ENCODE measurements at places on chromosomes 4 and X.

DNA sequence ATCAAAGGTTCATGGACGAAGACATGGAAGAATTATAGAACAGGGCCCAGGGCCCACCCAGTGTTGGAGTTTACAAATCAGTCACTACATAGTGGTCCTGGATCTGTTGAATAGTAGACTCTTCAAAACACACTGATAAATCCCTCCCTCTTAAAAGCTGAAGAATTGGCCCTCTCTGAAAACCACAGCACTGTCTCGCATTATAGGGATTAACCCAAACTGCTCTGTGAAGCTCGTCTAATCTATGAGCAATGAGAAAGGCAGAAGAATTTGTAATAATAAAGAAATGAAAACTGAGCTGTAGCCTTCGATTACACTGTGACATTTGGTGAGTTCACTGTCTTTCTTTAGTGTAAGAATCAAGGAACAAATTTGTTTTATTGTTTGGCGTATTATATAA is 92.5 kb upstream of the ZFP42 start:
- no peak for DNase-seq

- DNase-seq: no peak
Measured at GRCh38 chrX:111262086-111262485, 8.2 kb downstream of the CAPN6 start.

- DNase-seq: no peak
Measured at GRCh38 chr4:26531491-26532116, 41.3 kb upstream of the CCKAR start.

GRCh38 chrX:101357166-101357795 is 8.7 kb upstream of the TIMM8A start:
- DNase-seq: no peak

DNA sequence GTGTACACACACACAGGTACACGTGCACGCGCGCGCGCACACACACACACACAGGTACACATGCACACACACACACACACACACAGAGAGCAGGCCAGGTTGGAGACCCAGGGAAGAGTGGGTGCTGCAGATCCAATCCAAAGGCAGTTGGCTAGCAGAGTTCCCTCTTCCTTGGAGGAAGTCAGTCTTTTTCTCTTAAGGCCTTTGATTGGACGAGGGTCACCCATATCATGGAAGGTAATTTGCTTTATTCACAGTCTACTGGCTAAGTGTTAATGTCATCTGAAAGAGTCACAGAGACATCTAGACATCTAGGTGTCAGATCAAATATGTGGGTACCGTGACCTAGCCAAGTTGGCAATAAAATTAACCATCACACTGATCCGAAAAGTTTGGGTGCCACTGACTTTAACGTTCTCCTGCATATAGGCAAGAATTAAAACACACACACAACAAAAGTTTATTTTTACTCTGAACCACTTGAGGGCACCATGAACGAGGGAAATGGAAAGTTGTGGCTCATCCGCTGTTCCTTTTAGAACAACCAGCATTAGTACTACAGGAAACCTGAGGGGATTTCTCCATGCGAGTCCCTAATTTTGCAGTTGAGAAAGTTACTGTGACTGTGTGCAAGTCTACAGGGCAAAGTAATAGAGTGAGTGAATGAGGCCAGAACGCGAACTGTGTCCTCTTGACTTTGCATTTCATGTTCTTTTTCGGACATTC is 66.0 kb upstream of the STOX2 start:
- no peak for DNase-seq

- peak; percentile 31 for DNase-seq
Measured at GRCh38 chr4:152106113-152106763, 345.4 kb upstream of the GATB start.

GRCh38 chrX:17812763-17813162 is 48.3 kb downstream of the RAI2 start:
- no peak for DNase-seq

DNA sequence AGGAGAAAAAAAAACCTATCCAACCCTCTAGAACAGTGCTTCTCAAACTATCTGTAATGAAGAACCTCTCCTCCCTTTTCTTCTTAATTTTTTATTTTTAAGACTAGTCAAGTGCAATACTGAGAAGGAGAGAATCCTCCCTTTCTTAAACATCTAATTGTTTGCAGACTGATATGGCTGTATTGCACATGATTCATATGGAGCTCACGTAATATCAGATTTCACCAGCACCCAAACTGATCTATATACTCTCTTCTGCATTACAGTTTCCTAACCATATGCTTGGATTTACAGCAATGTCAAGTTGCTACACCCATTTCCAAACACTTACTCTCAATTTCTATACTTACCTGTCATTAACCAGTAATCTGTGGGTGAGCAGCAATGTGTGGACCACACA is 9.5 kb downstream of the PRMT9 start:
- DNase-seq: no peak

- no peak for DNase-seq
Measured at GRCh38 chr4:176387571-176387970, 67.8 kb downstream of the SPCS3 start.

DNA sequence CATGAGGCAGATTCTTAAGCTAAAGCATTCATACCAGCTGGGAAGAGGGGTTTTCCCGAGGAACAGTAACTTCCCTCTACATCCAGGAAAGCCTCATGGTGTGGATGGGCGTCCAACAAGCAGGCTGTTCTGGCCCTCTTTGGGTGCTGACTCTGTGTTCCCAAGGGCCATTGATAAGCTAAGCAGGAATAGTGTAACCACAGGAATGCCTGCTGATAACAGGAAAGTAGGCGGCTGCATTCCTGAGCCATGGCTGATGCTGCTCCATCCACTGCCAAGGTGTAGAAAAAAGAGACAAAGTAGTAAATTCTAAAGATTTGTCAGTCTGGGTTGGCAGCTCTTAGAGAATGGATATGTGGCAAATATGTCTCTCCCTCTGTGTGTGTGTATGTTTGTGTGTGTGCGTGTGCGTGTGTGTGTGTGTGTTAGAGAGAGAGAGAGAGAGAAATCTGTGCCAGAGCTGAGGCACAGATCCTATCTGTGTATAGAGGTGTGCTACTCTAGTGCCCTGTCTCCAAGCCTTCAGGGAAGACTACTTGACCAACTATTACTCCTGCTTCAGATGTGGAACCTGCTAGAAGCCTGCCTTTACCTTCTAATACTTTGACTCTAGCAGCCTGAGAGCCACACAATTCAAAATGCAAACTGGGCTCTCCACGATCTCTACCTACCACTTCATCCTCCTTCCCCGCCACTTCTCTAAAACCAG is 353.1 kb upstream of the NR3C2 start:
- no peak for DNase-seq

- DNase-seq: no peak
Measured at GRCh38 chr4:101696276-101697010, 94.1 kb upstream of the BANK1 start.

GRCh38 chr4:81594490-81595159 is 122.9 kb upstream of the RASGEF1B start:
- no peak for DNase-seq

DNA sequence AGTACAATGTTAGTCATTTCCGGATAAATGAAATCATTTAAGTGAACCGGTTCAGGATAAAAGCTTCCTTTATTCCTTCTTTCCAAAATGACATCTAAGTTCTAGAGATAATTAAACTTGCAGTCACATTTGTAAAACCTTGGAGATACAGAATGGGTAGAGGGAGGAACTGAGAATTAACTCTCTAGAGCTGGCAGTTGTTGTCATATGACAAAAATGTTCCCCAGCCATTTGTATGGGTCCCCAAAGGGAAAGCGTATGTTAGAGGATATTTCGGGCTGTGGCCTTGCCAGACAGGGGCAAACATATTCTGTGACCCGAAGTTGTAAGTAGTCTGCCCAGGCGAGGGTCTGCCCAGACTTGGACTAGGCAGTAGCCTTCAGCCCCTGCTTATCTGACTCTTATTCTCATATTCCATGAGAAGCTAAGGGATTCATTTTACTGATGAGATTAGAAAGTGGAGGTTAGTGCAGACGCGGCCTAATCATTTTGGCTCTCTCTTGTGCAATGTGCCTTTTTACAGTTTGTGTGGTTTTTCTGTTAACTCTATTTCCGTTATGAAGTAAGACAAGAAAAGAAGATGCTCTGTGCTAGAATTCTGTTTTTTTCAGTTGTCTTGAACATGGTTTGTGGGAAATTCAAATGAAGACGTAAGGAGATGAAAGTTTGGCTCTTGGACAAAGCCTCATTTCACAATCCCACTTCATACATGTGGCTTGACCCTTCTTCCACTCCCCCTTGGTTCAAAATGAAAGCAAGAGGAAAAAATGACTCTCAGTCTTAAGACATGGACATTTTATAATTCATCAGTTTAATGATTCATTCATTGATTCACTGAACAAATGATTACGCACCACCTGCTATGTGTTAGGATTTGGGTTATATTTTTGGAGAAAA is 2394.2 kb upstream of the AGA start:
- DNase-seq: no peak

- DNase-seq: no peak
Measured at GRCh38 chr4:3407171-3407771, 34.5 kb upstream of the HGFAC start.

DNA sequence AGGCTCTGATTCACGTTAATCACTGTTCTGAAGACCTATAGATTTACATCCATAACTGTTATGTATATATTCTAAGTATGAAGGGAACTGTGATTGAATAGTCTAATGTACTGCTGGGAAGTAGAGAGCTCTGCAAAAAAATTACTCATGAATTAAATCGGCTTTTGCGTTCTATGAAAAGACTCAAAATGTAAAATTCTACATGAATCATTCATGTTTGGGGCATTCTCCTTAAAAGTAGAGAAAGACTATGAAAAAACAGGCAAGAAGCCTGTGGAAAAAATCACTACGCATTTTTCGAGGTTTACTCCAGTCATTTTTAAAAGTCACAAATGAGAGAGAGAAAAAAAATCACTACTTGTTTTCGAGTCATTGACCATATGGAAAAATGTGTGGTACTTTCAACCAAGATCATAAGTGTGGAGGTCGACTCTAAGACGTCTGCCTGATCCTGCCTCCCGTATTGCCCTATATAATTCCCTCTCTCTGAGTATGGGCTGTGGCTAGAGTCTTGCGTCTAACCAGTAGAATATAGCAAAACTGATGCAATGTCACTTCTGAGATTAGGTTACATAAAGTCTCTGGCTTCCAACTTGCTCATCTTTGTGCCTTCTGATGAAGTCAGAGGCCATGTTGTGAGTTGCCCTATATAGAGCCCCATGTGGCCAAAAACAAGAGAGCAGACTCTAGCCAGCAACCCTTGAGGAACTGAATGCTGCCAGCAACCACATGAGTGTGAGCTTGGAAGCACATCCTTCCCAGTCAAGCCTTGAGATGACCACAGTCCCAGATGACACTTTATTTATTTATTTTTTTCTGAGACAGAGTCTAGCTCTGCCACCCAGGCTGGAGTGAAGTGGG is 32.1 kb upstream of the VEGFD start:
- DNase-seq: no peak

GRCh38 chrX:10800796-10801195 is 180.4 kb upstream of the MID1 start:
- DNase-seq: no peak

GRCh38 chrX:129523079-129523911 is at the start of gene SMARCA1:
Gene SMARCA1 (minus strand): TSS chrX:129523490. CDS start chrX:129523370, 120 bp downstream.
- DNase-seq: no peak

- DNase-seq: no peak
Measured at GRCh38 chr4:23828020-23828715, 61.7 kb downstream of the PPARGC1A start.

- no peak for DNase-seq
Measured at GRCh38 chr4:139606103-139606502, 50.1 kb upstream of the SETD7 start.

DNA sequence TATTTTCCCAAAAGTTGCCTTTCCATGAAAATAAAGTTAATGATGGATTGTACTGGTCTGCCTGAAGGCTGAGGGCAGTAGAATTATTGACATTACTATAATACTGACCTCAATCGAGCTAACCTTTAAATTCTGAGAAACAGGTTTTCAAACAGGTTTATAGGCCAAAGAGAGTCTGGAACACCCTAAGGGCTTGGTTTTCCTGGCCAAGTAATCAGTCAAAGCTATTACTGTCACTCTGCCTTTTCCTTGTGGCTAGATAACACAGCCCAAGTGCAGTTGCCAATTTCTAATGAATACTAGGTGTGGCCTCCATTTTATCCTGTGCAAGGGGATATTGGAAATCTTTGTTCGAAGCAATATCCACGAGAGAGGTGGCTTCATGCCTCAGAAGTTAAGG is 75.2 kb downstream of the INTS12 start:
- no peak for DNase-seq

- DNase-seq: no peak
Measured at GRCh38 chr4:75168548-75168947, 235.6 kb downstream of the PARM1 start.

DNA sequence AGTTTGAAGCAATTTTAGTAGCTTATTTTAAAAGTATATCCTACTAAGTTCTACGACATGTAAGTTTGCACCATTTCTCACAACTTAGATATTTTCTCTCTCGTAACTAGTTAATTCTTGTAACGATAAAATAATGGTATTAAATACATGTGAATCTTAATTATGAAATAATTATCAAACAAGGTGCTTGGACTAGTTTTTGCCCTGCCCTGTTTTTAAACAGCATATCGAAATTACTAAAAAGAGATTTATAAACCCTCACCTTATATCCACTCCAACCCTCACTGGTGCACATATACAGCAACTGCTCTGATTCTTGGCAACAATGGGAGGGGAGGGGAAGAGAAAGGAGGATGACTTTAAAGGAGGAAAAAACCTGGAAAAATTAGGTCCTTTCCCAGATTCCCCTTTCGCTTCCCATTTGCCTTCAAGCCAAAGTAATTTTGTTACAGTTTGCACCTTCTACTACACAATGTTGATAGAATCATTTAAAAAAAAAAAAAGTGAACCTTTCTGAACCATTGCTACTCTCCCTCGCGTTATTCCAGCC is 820 bp upstream of the MAB21L2 start:
- no peak for DNase-seq

DNA sequence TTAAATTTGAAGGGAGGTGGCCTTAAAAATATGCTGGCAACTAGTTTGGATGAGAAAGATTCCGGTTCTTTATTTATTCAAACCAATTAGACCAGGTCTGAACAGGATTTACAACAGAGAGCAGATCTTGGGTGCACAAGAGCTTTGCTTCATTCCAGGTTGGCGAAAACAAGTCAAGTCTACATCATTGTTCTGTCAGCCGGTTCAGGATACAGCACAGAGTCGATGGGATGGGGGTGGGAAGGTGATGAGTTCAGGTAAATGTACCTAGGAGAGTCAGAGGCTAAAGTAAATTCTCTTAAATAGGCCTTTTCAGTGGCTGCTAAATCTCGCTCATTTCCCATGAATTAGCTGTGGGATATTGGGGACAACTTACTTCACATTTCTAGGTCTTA is 882 bp upstream of the STIM2 start:
- no peak for DNase-seq

Data from activated CD4-positive, alpha-beta T cell treated with anti-CD3 and anti-CD28 coated beads, Interleukin-2, amount 50 U/mL, for 4 hours (primary cell).